ENCODE measurements at places on chromosomes 6 and 20. TPM values are rescaled to one million over a fixed set of nuclear protein-coding genes. Genes with fewer than 3 reads are reported as not detected.

ADGB gene
- total RNA-seq = not detected

HS3ST5 gene
- not detected for total RNA-seq

ZC2HC1B gene
- not detected for total RNA-seq

DNA sequence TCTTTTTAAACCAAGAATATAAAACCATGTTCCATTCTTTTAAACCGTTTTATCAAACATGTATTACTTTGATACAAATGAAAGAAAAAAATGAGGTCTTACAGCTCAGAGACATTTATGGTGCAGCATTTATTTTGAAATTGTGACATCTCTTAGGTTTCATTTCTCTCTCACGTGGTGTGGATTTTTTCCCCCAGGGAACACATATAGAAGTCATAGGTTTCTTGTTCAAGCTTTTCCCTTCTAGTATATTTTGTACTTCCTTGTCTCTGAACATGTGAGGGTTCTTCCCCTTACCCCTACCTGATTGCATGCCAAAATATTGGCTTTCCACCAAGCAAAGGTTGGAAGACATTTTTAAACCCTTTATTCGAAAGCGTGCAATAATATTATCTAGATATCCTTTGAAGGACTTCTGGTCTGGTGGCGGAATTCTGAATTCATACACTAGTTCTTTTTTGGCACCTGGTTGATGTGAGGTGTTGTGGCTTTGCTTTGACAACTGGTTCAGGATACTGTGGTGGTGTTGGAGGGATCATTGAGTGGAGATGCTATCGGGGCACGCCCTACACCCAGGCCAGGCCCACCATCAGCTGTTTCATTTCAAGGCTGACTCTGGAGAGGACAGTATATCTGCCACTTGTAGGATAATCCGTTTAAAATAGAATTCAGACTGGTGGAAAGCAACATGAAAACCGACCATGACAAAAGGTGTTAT is 5.6 kb upstream of the FAM50B start:
- no peak for ATAC-seq

DNA sequence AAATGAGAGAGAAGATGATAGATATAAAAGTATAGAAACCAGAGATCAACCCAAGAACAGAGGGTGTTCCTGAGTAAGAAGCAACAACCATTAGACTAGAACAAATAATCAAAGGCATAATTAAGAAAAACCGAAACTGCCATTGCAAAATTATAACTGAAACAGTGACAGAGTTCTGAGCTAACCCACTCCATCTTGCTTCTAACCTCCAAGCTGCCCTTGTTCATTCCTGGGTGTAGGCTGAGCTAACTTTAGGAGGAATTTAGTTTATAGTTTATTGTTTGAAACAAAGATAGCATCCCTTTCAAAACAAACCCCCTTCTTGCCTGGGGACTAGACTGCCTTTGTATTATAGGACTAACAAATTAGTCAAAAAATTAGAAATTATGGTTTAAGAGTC is 56.1 kb upstream of the PRND start:
- peak; percentile 63 for ATAC-seq

DNA sequence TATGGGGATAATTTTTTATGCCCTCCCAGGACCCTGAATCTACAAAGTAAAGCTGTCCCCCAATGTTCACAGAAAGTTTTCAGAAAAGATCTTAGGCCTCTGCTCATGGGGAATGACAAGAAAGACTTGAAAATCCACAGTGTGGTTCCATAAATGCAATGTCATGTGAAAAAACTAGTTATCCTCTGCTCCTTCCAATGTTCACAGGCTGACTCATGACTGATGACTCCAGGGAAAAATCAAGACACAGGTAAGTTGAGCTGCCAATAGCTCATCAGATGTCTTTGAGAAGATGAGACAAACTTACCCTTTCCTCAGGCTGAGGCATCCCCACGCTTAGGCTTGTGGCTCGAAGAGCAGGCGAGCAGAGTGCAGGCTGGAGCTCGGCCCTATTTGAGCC is 14.8 kb upstream of the BCLAF1 start:
- ATAC-seq = no peak

DNA sequence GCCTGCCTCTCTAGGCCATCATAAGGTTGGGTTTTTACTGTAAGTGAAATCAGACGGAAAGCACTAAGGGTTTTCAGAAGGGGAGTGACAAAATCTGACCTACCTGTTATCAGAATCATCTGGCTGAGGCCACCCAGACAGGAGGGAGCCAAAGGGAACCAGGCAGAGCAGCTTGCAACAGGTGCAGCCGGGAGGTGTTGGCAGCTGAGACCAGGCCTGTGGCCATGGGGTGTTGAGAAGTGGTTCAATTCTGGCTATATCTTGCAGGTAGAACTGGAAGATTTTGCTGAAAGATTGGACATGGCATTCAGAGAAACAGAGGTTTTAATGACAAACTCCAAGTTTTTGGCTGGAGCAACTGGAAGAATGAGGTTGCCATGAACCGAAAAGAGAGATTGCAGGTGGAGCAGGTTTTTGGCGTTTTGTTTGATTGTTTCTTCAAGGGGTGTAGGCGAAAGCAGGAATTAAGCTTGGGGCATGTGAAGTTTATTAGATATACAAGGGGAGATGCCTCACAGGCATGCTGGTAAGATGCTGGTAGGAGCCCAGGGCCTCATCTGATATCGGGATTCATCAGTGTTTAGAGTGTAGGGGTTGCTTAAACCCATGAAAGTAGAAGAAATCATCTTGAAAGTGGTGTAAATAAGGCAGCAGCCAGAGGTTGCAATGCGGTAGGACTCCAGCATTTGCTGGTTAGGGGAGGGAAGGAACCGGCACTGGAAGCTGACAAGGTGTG is 35.1 kb upstream of the MAP3K4 start:
- no peak for ATAC-seq

- ATAC-seq = no peak
These were observed 26.9 kb upstream of the FOXP4 start for GRCh38 chr6:41519305-41519744.

Measured in activated T-helper 17 cell treated with anti-CD3 and anti-CD28 coated beads, Interleukin-2, amount 50 U/mL, for 72 hours (primary cell).